NCI-H510A treated with DMSO at 0.1 percent for 48 hours (cell line): ENCODE measurements at places on chromosomes 7 and 10.
A peak's percentile ranks its signal among the peaks of the same experiment; 100 is the strongest.

- DNase-seq = peak; percentile 63
These were observed 106.9 kb upstream of the GPR26 start for GRCh38 chr10:123559066-123559822.

DNA sequence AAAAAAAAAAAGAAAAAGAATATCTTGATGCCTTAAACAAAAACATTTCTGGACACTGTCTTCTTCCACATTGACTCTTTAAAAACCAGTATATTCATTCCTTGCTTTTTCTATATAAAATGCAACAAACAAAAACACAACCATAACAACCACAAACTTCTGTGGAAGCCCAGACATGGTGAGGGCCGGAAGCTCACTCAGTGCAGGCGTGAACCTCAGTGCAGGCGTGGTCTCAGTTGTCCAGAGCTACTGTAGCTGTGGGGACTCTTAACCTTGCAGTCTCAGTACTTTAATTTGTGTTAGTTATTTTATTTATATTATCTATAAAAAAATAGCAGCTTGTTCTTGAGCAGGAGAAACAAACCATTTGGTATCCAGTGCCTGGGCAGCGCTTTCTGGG is 131.8 kb downstream of the DOCK1 start:
- no peak for DNase-seq

DNA sequence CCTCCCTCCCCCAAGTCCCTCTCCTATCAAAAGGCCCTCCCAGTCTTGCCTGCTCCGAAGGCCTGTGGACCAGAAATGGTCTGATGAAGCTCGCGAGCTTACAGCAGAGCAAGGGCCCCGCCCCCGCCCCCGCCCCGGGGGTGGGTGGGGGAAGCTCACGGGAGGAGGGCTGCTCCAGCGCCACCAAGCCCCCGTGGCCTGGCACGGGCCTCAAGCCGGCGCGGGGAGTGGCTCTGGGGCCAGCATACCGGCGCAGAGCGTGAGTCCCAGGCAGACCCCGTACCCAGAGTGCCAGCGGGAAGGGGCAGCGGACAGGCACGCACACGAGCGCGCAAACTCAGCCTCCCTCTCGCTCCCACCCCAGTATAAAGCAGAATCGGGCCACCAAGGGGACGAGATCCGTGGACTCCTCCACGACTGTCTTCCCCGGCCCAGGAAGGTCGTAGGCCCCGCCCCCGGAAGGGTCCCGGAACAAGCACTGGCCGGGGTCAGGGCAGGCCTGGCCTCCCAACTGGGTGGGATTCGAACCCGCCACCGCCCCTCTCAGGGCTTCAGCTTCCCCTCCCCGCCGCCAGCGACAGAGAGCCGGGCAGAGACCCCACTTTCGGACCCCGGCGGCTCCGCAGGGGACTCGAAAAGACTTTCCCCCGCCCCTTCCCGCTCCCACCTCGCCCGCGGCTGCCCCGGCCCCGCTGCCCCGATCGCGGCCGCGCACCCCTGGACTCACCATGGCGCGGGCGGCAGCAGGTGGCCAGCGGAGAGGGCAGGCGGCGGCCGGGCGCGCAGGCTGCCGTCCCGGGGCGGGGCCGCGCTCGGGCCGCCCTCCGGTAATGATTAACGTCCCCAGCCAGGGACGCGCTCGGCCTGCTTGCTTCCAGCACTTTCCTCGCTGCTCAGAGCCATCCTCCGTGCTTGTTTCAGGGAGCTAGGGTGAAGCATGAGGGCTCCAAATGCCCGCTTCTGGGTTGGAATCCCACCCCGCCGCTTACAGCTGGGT is at the start of gene PCBD1:
PCBD1 (minus strand) TSS at position 762 of the 997 bp plus-strand sequence; CDS start at position 730, 32 bp downstream.
- peak; percentile 67 for DNase-seq

- DNase-seq = no peak
These were observed 11.9 kb downstream of the COBL start for GRCh38 chr7:51304729-51305128.

DNA sequence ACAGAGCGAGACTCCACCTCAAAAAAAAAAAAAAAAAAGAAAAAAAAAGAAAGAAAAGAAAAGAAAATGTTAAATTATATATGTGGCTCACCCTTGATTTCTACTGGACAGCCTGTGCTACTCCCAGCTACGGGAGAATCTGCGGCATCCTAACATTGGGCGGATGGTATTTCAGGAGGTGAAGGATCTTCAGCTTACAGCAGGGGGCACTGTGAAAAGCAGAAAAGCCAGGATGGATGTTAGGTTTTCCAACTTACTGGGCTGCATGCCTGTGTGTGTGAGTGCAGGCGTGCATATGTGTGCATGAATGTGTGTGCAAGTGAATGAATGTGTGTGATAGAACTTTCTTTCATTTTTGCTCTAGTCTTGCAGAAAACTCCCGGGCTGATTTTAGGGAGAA is 1066.5 kb downstream of the TYW1 start:
- DNase-seq = no peak

DNA sequence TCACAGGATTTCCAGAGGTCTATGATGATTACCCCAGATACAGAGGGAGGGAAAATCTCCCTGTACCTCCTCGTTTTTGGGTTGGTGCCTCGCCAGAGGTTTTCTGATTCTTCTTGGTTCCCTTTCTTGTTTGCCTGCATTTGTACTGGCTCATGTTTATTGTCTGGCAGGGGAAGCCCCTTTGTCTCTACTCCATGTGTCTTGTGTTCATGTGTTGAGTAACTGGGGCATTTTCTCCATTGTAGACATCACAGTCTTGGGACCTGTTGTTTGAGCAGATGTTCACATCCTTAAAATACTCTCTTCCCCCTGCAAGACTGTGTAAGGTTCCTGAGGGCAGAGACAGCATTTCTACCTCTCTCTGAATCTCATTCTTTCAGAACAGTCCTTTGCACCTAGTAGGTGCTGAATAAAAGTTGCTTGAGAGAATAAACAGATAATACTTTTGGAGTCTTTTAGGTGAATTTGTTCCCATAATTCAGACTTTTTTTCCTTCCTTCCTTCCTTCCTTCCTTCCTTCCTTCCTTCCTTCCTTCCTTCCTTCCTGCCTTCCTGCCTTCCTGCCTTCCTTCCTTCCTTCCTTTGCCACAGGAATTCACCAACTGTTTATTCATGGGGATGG is 25.1 kb downstream of the CDK14 start:
- DNase-seq = no peak

- DNase-seq = peak; percentile 24
These were observed 73.7 kb upstream of the ABCB5 start for GRCh38 chr7:20541608-20542349.

DNA sequence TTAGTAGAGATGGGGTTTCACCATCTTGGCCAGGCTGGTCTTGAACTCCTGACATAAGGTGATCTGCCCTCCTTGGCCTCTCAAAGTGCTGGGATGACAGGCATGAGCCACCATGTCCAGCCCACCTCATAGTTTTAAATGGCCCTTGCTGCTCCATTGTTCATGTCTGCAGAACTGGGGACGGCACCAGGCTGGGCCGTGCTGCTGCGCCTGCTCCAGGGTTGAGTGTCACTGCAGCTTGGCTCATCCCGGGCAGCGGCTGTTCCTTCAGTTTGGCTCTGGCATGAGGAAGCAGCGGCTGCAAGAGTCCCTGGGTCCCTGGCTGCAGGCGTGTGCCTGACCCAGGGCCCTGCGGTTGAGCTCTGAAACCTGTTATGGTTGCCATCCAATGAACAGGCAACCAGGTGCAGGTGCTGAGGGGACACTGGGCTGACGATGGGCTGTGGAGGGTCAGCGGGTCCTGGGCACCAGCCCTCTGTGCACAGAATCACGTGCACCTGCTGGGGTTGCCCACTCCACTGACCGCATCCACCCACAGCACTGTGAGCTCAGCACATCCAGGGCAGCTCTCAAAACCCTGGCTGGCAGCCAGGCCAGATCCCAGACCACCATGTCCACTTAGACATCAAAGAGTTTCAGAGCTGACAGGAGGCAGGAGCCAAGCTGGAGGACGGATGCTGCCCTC is 70.2 kb upstream of the PPP2R2D start:
- DNase-seq = no peak

GRCh38 chr10:74906611-74907198 is 80.3 kb downstream of the KAT6B start:
- DNase-seq = no peak

DNA sequence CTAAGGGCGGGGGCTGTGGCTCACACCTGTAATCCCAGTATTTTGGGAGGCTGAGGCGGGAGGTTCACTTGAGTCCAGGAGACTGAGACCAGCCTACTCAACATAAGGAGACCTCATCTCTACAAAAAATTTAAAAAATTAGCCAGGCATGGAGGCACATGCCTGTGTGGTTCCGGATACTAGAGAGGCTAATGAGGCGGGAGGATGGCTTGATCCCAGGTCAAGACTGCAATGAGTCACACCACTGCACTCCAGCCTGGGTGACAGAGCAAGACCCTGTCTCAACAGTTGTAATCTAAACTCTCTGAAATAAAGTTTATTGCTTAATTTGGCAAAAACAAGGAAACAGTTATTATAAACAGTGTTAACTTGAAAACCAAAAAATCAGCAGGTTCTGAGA is 123.3 kb downstream of the USP6NL start:
- no peak for DNase-seq

DNA sequence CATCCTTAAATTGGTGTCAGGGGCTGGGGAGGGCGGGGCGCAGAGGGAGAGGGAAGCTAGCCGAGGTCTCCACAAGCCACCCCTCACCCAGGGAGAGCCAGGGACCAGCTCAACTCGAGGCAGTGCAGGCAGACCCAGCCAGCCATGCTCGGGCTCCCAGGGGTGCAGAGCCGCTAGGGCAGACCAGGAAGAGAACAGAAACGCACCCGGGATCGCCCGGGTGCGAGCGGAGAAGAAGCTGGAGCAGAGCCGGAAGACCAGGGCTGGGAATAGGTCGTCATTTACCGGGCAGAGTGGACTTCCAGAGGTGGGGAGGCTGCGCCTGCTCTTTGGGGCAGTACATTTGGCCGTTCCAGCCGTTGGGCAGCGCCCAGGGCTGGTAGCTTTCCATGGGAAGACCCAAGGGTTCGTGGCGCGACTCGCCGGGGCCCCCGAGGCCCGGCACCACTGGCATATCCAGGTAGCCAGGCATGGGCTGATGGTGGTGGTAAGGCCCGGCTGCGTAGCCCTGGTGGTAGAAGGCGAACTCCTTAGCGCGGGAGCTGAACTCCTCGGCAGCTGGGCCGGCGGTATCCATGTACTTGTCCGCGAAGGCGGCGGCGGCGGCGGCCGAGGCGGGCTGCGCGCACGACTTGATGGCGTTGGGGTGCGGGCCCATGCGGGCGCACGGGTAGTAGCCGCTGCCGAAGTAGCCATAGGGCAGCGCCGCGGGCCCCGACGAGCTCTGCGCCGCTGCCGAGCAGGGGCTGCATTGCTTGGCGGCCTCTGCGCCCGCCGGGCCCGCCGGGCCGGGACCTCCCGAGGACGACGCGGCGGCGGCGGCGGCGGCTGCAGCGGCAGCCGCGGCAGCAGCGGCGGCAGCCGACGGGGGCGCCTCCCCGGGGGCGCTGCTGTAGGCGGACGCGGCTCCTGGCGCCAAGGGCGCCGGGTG is 755 bp downstream of the HOXA13 start:
- peak; percentile 21 for DNase-seq

GRCh38 chr10:11285171-11285570 is 267.5 kb downstream of the CELF2 start:
- no peak for DNase-seq

- DNase-seq = no peak
These were observed 57.6 kb downstream of the RNLS start for GRCh38 chr10:88525371-88526069.

- DNase-seq = peak; percentile 2
These were observed 4.1 kb upstream of the OIT3 start for GRCh38 chr10:72889391-72889831.

GRCh38 chr7:99106821-99107241 is 37.1 kb downstream of the SMURF1 start:
- DNase-seq = no peak

DNA sequence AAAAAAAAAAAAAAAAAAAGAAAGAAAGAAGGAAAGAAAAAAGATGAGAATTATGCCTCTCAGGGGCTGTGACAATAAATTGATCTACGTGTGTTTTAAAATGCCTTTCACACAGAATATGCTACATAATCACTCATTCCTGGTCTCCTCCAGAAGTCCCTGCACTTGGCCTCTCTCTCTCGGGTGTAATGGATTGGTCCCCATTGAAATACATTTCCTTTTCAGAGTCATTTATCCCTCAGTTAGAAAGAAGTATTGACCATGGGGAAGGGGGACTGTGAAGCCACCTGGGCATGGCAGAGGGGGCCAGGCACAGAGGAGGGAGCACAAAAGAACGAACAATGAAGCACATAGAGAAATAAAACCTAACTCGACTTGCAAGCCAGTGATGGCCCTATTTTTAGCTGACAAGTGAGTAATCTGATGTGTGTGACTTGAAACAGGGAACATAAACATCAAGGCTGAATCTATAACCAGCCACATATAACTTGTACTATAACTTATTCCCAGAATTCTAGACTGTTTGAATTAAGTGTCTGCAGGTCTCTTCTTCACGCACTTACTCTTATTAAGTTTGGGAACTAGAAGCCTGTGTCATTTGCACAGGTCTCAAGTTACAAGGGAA is 490.8 kb downstream of the KCNMA1 start:
- DNase-seq = no peak
